Naive thymus-derived CD8-positive, alpha-beta T cell (primary cell): ENCODE measurements at places on chromosomes 1 and 21. TPM values are rescaled to one million over a fixed set of nuclear protein-coding genes. Genes with fewer than 3 reads are reported as not detected.

DNA sequence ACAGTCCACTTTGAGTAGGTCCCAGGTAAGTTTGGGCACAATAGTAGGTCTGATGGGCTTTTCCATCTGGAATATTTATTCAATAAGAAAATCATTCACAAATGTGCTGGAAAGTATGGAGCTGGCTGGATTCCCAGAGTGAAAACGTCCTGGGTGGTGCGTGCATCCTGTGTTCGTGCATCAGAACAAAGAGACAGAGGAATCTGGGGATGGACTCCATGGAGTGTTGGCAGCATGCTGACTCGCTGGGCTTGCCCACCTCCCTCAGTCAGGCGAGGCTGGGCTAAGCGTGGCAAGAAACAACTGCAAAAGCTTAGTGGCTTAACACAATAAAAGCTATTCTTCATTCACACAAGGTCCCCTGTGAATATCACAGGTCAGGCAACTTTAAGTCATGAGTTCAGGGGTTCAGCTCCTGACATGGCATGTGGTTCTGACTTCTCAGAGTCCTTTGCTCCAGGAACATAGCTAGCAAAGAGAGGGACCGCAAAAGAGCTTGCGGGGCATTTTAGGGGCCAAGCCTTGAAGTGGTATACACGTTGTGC, 151.6 kb upstream of the ZNF644 start:
- DNase-seq = no peak
- no peak overlapping the region for H3K4me3 ChIP-seq
- no peak overlapping the region for H3K27ac ChIP-seq
- H3K4me1 ChIP-seq = no peaks in the 10 kb centered on the region
- H3K27me3 ChIP-seq = peaks cover 25% of the 10 kb centered on the region

GRCh38 chr1:228061411-228062084, 21.0 kb upstream of the ARF1 start:
- H3K36me3 ChIP-seq = no peaks in the 10 kb centered on the region
- H3K4me3 ChIP-seq = peak overlapping the region; percentile 14
- DNase-seq = no peak
- no peak overlapping the region for H3K27ac ChIP-seq
- H3K27me3 ChIP-seq = peaks cover 23% of the 10 kb centered on the region
- peaks cover 6% of the 10 kb centered on the region for H3K4me1 ChIP-seq

DNA sequence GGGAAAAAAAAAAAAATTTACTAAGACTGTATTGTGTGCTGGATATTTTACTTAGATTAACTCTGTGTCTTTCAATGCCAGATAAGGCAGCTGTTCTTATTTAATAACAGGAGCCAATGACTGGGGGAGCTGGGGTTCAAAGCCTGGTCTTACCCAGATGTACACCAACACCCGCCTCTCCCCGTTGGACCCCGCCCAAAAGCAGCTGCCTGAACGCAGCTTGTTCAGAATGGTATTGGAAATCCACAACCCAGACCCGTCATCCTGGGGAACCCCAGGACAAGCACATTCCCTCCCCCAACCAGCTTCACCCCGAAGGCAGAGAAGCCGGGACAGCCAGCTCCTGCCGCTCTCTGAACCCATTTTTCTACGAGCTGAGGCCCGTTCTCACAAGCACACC, 113.6 kb upstream of the TMPRSS2 start:
- no peak for DNase-seq
- H3K27ac ChIP-seq = no peak overlapping the region

GRCh38 chr1:53639251-53639763, 99.7 kb downstream of the GLIS1 start:
- H3K36me3 ChIP-seq = no peaks in the 10 kb centered on the region
- H3K4me3 ChIP-seq = no peak overlapping the region
- no peaks in the 10 kb centered on the region for H3K4me1 ChIP-seq
- no peak for DNase-seq

GRCh38 chr1:151142411-151143056, 3.9 kb downstream of the SEMA6C start:
- no peak for DNase-seq
- peaks cover 21% of the 10 kb centered on the region for H3K4me1 ChIP-seq
- H3K4me3 ChIP-seq = no peak overlapping the region
- no peaks in the 10 kb centered on the region for H3K27me3 ChIP-seq

DNA sequence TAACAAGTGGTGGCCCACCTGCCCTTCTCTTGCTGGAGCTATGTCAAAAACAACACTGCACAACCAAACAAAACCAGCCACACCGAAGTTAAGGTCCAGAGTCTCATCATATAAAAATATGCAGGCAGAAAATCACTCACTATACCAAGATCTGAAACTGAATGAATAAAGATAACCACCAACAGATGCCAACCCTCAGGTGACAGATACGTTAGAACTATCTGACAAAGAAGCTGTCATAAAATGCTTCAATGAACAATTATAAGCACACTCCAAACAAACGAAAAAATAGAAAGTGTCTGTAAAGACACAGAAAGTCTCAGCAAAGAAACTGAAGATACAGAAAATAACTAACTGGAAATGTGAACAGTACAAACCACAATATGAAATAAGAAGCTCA, 14.0 kb downstream of the ZNF496 start:
- H3K4me3 ChIP-seq = no peak overlapping the region
- peaks cover 30% of the 10 kb centered on the region for H3K4me1 ChIP-seq
- peaks cover 68% of the 10 kb centered on the region for H3K36me3 ChIP-seq

Gene WDTC1
- 57.4 TPM for total RNA-seq

Gene OR2L5
- 0.23 TPM for total RNA-seq

Gene DHCR24
- total RNA-seq = 4.0 TPM

Gene NEGR1
- not detected for total RNA-seq

Gene LCE3E
- total RNA-seq = not detected

Gene MYOG
- total RNA-seq = not detected

Gene TMEM35B
- 34.3 TPM for total RNA-seq
